ENCODE measurements at places on chromosomes 13 and 19.

DNA sequence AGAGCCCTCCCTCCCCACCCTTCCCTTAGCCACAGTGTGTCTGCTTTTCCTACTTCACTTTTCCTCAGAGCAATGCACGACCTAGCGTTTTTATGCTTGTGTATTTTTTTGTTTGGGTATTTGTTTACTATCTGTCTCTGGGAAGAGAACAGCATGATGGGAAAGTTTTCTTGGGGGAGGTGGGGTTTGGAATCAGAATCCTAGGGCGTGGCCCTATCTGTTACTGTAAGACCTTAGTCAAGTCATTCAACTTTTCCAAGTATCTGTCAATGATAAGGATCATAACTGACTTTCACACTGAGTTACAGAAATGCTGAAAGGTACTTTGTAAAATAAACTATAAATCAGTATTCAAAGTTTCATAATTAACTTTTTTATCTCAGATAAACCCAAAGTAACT is 146.3 kb upstream of the WASF3 start:
- DNase-seq: no peak

DNA sequence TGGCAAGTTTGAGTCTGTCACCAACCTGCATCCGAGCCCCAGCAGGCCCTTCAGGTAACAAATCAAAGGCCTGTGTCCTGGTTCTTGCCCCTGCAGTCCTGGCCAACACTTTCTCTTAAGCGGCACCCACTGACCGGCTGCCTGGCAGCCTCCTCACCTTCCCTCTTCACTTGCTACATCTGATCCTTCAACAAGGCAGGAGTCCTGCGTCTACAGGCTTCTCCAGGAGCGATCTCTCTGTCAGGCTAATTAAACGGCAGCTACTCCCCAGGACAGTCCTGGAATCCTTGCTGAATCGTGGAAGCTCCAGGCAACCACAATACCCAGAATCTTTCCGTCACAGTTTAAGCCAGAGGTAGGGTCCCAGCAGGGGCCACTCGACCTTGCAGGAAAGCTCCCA is 41.1 kb upstream of the GAS6 start:
- DNase-seq: no peak

GRCh38 chr19:42487032-42487797 is 41.1 kb downstream of the CEACAM1 start:
- no peak for DNase-seq

- no peak for DNase-seq
Observed at GRCh38 chr13:103002279-103002678, 63.9 kb downstream of the SLC10A2 start.

DNA sequence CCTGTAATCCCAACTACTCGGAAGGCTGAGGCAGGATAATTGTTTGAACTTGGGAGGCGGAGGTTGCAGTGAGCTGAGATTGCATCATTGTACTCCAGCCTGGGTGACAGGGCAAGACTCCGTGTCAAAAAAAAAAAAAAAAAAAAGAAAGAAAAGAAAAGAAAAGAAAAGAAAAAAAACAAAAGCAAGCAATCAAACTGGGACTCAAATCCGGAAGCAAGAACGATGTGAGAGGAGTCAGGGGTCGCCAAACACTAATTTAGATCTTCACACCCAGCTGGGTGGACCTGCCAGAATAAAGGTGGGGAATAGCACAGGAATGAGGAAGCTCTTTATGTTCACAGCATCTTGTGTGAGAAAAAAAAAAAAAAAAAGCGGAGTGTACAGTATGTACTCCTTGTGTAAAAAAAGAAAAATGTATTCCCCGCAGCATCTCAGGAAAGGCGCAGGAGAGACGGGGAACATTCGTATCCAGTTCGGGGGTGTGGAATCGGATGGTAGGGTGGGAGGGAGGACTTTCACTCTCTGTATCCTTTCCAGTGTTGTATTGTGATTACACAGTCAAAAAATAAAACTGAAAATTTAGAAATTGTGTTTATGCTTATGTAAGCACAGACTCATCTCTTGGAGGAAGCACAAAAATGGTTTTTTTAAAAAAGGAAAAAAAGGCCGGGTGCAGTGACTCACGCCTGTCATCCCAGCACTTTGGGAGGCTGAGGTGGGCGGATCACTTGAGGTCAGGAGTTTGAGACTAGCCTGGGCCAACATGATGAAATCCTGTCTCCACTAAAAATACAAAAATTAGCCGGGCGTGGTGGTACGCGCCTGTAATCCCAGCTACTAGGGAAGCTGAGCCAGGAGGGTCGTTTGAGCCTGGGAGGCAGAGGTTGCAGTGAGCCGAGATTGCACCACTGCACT is 7.6 kb downstream of the DNAJB1 start:
- DNase-seq: peak; percentile 83

DNA sequence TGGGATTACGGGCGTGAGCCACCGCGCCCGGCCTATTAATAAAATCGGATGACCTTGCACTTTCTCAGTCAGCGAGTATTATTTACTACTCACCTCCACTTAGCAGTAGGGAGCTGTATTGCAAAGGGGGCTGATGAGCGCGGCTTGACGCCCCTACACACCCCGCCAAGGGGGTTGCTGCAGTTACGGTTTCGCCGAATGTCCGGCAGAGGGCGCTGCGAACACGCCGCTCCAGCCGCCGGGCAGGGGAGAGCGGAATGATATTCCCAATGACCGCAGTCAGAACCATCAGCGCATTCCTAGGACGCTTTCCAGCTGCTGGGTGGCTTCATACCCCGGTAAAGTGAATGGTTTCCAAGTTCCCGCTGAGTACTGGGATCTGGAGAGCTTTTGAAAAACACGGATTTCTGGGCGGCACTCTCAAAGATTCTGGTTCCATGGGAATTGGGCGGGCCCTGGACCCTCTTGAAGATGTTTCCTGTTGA is 30.0 kb upstream of the TPT1 start:
- peak; percentile 65 for DNase-seq

DNA sequence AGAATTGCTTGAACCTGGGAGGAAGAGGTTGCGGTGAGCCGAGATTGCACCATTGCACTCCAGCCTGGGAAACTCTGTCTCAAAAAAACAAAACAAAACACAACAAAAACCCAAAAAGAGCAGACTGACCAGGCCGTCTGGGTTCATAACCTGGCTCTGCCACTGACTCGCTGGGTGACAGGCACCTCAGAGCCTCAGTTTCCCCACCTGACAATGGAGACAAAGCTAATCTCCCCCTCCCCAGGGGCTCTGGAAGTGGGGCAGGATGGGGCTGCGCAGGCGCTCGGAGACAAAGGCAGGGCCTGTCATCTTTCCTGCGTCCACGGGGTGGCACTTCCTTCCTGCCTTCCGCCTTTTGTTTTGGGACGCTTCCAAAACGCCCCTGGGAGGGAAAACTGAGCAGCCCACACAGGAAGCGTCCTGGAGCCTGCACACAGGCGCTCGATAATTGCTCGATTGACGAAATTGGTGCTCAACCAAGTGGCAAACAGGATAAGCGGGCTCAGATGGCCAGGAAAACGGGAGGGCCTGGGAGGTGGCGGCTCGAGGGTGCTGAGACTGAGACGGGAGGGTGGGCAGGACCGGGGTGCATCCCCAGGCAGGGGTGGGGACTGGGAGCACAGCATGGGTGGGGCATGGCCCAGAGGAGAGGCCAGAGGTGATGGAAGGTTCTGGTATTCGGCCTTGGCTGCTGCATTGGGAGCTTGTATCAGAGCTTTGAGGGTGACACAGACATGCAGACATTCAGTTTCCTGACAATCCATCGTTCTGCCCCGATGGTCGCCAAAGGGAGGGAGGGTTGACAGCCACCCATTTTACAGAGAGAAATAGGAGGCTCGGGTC is 17.8 kb downstream of the SPC24 start:
- peak; percentile 84 for DNase-seq

GRCh38 chr13:23984546-23984945 is 87.2 kb upstream of the C1QTNF9B start:
- no peak for DNase-seq

DNA sequence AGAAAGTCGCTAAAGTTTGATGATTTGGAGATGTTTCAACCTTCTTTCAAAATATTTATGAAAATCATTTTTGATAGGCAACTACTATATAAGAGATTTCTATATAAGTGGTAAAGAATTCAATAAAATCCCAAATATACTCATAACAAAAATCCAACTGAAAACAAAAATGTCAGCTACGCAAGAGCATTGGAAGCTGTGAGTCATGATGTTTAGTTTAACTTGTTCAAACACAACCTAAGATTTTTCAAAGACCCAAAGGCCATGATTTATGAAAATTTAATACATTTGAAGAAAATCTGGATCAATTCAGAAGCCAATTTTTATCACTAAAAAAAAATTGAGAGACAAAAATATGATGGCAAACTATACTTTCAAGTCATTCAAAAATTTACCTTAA is 226.6 kb downstream of the MZT1 start:
- DNase-seq: peak; percentile 17

- no peak for DNase-seq
Observed at GRCh38 chr19:38267761-38268483, 3.5 kb downstream of the SPINT2 start.

- DNase-seq: peak; percentile 52
Observed at GRCh38 chr13:37326334-37326733, 220.9 kb upstream of the CSNK1A1L start.

- no peak for DNase-seq
Observed at GRCh38 chr13:89966524-89966923, 1381.0 kb upstream of the MIR17HG start.
